ENCODE measurements at places on chromosomes 5 and 9.

DNA sequence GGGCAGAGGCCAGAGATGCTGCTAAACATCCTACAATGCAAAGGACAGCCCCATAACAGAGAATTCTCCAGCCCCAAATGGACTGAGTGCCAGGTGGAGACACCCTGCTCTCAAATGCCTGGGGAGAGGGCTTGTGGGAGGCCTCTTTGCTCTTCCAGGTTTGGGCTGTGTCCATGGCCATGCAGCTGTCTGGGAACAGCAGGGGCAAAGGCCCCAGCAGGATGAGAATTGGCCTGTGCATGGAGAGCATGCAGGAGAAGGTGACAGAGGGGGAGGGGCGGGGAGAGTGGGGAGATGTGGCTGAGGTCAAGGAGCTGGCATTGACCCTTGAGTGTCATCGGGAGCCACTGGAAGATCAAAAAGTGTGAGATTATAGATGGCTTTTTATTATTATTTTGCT lies 111.5 kb upstream of the ERCC6L2 start:
- DNase-seq, result no peak

DNA sequence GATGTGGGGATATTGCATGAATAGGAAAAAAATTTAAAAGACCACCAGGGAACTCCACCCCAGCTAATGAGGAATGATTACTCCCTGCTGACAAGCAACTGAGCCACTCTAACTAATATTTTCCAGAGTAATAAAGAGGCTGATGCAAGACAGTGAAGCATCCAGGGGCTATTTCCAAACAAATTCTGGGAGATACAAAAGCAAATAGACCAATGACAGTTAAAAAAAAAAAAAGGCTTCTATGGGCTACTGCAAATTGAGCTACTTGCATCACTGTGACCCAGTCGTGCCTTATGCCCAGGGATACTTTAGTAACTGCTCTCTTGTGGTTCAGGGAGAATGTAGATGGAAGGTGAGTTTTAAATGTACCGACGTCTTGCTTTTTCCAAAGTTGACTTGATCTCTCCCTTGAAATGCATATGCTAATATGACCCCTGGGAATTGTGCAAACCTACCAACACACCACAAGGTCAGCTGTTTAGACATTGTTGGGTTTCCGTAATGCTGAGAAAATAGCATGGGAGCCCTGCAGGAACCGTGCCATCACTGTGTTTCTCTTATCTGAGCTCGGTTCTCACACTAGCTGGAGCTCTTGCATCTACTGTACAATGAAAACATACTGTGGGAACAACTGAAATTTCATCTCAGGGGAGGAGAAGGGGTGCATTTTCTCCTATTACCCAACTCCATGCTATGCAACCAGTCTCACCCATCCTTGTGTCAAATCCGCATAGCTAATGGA lies 250.6 kb upstream of the MAP3K1 start:
- no peak for DNase-seq

GRCh38 chr5:55440188-55440646 lies 94.5 kb downstream of the PLPP1 start:
- DNase-seq, result no peak

DNA sequence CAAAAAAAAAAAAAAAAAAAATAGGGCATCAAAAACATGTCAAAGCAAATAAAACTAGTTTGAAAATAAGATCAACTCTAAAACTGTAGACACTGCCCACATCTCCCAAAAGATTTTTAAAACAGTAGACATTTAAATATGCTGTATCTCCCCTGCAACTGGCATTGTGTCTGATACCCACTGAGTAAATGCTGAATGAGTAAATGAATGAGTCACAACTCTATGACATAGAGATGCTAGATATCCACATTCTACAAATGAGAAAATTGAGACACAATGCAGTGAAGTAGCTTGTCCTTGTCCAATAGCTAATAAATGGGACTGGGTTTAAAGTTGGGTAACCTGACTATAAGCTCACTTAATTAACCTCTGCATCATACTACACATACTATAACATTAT lies 14.1 kb upstream of the MAP1B start:
- DNase-seq, result no peak

DNA sequence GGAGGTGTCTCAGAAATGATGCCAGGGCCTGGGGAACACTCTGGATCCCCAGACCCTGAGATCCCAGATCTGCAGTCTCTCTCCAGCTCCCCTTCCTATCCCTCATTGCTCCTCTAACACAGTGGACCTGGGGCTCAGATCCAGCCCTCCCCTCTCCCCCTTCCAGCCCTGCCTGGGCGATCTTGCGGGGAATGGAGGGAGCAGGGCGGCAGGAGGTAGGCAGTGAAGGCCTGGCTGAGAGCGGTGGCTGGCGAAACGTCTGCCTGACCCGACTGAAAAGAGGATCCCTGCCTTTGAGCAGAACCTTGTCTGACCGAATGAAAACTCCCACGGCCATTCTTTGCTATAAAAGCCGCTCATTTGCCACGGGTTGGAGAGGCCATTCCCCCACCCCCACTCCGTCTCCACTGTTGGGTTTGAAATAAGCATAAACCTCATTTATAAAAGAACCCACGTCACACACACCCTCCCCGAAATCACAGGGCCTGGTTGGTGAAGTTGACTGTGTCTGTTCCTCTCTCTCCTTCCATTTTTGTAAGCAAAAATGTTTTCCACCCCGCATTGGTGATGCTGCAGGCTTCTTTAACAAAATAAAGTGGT lies 8.8 kb downstream of the MSX2 start:
- DNase-seq, result no peak

GRCh38 chr9:108374626-108375025 lies 481.2 kb downstream of the ACTL7B start:
- DNase-seq, result no peak

- DNase-seq, result no peak
These were observed 30.7 kb upstream of the IL31RA start for GRCh38 chr5:55820488-55820887.

DNA sequence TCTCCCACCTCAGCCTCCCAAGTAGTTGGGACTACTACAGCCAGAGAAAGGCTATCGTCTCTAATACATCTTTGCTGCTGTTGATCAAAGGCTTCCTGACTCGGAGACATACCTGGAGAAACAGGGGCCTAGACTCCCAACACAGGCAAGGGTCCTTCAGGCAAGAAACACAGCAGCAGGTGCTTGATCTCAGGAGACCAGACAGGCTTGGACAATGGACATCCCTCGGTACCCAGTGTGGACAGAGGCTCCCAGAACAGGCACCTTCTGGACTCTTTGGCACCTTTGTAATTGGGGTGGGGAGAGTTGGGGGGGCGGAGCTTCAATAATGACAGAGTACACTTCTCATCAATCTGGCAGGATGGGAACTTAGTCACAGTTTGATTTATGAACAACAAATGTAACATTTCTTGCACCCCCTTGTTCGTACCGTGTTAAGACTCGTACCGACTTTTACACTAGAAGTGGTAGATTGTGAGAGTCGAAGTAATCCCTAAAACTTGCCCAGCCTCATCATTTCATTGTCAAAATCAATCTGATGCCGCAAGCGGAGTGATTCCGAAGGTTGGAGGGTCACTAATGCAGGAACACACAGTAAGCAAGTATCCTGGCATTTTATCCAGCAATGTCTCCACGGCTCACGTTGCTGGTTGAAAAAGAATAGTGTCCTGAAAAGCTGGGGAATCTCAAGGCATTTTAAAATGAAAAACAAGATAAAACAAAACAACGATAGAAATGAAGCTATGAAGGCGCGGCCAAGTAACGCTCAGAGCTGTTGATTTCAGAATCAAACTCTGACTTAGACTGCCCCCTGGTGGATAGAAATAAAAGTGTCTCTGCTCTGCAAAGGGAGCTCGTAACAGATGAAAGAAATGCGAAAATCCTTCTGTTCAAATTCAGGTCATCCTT lies 46.4 kb upstream of the STK32A start:
- peak; percentile 13 for DNase-seq

DNA sequence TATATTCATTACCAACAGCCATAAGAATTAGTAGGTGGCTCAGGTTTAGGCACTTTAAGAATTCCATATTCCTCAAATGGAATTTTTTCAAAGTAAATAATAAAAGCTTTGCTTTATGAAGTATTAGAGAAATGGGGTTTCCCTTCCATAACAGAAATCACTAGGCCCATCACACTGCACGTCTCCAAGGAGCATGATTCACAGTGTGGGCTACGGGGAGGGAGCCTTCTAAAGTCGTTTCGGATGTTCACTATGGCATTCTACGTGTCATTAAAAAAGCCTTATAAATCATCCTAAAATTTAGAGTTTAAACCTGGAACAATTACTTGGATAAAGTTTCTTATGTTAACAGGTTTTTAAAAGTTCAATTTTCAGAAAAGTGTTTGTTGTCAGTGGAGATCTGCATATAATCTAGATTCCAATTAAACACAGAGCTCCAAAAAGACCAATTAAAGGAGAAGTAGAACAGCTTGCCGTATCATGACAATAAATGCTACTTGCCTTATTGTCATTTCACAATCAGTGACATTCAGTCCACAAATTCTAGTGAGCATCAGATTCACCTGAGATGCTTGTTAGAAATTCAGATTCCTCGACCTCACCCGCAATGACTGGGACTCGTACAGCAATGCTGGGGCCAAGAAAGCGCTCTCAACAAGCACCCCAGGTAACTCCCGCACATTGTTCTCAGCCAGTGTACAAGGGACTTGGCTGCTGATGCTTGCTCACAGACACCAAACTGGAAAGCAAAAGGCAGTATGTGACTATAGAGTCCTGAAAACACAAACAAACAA lies 115.7 kb downstream of the NFIB start:
- DNase-seq, result no peak

DNA sequence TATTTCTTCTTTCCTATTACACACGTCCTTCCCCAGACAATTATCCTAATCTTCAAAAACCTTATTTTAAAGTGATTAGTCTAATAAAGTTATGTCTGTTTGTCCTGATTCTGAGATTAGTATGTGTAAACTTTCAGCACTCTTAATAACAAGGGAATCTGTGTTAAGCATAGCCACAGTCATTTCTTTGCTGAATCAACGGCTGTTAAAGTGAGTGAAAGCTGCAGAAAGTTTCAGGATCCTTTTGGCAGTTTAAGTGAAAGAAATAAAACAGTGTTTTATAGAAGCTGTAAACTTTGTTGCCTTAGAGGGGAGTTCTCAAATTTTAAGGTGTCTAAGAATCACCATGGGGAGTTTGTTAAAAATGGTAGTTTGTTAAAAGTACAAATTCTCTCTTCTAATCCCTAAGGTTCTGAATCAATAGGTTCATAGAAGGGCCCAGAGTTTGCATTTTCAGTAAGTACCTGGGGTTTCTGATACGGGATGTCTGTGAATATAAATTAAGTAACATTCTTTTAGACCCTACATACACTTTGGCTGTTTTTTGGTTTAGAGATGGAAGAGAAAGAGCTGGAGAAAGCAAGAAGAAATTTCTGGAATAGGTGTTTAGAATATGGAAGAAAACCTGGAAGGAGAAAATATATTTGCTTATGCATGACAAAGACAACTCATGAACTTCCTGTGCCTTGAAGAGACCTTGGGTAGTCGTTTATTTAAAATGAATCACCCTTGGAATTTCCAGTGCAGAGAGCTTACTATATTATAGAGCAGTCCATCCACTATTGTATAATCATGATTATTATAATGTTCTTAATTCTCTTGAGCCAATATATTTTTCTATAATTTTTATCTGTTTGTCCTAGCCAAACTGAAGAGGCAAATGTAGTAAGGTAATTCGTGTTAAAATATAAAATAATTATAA lies 45.7 kb downstream of the SCAMP1 start:
- no peak for DNase-seq

DNA sequence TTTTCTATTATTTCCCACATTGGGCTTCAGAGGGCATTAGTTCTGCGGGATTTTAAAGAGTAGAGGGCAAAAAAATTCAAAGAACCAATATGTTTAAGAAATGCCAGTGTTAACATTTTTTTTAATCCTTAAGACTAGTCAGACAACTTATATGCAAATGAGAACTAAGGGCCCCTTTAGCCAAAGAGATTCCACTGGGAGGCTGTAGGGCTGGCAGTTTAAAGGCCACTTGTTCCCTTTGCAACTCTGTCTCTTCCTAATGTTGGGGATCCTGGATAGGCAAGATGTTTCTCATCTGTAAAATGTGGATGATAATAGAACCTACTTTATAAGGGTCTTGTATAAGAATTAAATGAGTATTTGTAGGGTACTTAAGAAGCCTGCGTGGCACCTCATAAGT lies 1395.9 kb downstream of the PTPRD start:
- no peak for DNase-seq

GRCh38 chr5:12354686-12355085 lies 450.4 kb upstream of the CTNND2 start:
- no peak for DNase-seq

DNA sequence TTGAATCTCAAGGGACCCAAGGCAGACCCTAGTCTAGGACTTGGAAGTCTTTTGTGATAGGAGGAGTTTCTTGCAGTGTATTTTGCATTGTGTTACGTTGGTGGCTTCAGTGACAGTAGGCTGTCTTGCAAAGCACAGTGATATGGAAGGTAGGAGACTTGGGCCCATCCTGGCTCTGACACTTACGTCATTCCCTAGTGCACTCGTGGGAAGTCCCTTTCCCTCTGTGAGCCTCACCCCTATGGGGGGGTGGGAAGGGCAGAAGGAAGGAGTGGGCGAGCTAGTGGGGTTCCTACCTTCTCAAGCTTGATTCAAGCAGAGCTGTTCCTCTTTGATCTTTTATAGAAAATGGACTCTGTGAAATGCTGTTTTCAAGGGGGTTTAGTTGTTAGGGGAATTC lies 9.2 kb upstream of the TEX53 start:
- DNase-seq, result no peak

DNA sequence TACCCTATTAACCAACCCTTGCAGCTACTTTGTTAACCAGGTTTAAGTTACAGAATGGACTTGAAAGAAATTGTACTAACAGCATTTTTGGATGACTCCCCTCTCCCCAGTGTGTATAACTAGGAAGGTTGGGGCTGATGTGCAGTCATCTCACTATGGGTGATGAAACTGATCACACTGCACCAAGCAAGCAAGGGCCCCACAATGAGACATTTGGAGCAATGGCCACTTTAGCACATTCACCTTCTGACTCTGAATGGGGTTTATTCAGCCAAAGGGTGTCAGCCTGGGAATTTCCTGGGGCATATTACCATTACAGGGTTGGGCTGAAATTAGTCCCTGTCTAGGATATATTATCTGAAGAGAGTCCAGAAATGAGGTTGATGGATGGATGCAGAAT lies 18.7 kb upstream of the CYFIP2 start:
- DNase-seq, result no peak

DNA sequence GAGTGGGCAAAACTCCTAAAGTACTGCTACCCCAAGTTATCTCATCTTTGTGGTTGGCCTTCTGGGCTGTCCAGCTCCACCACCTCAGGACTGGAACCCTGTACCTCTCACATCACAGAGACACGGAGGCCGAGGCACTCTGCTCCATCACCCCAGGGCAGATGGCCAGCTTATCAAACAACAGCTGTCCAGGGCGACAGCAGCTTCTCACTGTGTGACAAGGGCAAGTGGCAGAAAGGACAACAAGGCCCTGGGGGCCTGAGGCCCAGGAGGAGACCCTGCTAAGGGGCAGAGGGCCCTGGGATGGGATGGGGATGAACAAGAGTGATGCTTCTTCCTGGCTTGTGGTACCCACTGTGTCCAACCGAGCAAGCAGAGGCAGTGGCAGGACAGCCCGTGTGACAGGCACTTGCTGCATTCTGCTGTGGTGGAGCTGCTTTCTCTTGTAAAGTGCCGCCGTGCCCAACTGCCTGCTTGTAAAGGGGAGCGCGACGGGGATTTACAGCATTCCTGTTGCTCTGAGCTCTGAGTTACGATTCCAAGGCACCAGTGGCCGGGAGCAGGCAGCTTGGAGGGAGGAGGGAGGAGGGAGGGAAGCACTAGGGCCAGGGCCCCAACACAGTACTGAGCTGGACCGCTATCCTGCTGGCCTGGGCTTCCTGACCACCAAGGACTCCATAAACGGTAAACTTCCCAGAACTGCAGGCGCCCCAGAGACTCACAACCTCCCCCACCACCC lies 71.2 kb downstream of the SHB start:
- no peak for DNase-seq

GRCh38 chr9:7153566-7153965 lies 395.8 kb downstream of the KDM4C start:
- DNase-seq, result no peak
